ENCODE measurements at places on chromosomes 13 and 19. TPM values are rescaled to one million over a fixed set of nuclear protein-coding genes. Genes with fewer than 3 reads are reported as not detected.

- H3K4me3 ChIP-seq, result no peak overlapping the region
- no peak overlapping the region for H3K27ac ChIP-seq
- no peak for DNase-seq
- H3K27me3 ChIP-seq, result no peaks in the 10 kb centered on the region
- no peaks in the 10 kb centered on the region for H3K36me3 ChIP-seq
Measured at GRCh38 chr19:50992666-50993035, 8.8 kb downstream of the KLK8 start.

DNA sequence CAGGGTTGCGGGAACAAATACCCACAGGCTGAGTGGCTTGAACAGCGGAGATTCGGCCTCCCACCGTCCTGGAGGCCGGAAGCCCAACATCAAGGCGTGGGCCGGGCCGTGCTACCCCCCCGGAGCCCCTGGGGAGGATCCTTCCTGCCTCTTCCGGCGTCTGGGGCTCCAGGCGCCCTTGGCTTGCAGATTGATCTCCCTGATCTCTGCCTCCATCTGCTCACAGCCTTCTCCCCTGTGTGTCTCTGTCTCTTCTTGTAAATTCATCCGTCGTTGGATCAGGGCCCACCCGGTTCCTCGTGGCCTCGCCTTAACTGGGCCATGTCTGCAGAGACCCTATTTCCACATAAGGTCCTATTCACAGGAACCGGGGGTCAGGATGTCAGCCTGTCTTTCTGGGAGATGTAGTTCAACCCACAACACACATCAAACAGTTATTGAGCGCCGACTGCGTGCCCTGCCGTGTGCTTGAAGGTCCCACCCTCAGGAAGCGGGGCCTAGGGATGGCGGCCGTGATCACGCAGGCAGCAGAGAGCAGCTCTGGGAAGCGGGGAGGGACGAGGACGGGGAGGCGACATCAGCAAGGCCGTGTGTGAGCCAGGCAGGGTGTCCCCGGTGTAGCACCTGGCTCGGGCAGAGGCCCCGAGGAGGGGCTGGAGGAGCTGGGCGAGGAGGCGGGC is 21.3 kb downstream of the HCN2 start:
- H3K27ac ChIP-seq, result peak overlapping the region; percentile 79
- H3K4me3 ChIP-seq, result peak overlapping the region; percentile 53
- peak; percentile 85 for DNase-seq
- no peaks in the 10 kb centered on the region for H3K27me3 ChIP-seq
- no peaks in the 10 kb centered on the region for H3K36me3 ChIP-seq

GRCh38 chr13:95924389-95924994 is 128.7 kb downstream of the UGGT2 start:
- DNase-seq, result no peak
- no peak overlapping the region for H3K27ac ChIP-seq
- peaks cover 19% of the 10 kb centered on the region for H3K36me3 ChIP-seq
- no peak overlapping the region for H3K4me3 ChIP-seq
- no peaks in the 10 kb centered on the region for H3K27me3 ChIP-seq

The CCDC70 gene
- total RNA-seq, result not detected

Data from Karpas-422 (cell line).